ENCODE measurements at places on chromosomes 1 and 21. TPM values are rescaled to one million over a fixed set of nuclear protein-coding genes. Genes with fewer than 3 reads are reported as not detected.

PLA2G2C gene
- not detected for total RNA-seq

SPRR2F gene
- not detected for total RNA-seq

DNA sequence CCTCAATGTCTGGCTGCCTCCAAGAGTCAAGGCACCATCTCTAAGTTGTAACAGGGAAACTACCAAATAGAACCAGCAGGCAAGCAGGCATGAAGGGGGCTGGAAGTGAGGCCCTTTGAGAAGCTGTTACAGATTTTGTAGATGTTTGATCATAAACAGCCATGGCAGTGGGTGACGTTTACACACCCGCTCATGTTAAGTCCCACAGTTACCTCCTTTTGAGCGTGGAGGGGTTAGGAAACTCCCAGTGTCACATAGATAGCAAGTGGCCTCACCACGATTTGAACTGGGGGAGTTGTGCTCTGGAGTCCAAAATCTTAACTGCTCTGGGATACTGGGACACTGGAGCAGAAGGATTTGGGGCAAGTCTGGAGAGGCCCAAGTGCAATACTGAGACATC is 192.4 kb downstream of the HIVEP3 start:
- no peak for DNase-seq

- no peak for DNase-seq
Observed at GRCh38 chr1:213925531-213926182, 62.1 kb upstream of the PROX1 start.

DISP3 gene
- not detected for total RNA-seq

GRCh38 chr1:160353223-160353622 is 10.0 kb downstream of the NCSTN start:
- no peak for DNase-seq

- DNase-seq, result no peak
Observed at GRCh38 chr1:201748335-201748734, 80.6 kb upstream of the IPO9 start.

DNA sequence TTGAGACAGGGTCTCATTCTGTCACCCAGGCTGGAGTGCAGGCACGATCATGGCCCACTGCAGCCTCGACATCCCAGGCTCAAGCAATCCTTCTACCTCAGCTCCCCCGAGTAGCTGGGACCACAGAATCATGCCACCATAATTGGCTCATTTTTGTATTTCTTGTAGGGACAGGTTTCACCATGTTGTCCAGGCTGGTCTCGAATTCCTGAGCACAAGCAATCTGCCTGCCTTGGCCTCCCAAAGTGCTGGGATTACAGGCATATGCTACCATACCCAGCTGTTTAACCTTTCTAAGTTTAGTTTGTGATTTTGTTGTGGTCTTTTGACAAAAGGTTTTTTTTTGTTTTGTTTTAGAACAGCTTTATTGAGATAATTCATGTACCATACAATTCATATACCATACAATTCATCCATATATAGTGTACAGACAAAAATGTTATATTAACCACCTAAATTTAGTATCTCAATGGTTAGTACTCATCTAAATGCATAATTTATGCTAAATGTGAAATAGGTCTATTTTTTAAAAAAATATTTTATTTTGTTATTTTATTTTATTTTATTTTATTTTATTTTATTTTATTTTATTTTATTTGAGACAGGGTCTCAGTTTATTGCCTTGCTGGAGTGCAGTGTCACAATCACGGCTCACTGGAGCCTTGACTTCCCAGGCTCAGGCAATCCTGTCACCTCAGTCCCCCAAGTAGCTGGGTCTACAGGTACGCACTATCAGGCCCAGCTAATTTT is 8.9 kb downstream of the ZMPSTE24 start:
- DNase-seq, result no peak

GRCh38 chr1:189027512-189027911 is 1450.2 kb downstream of the BRINP3 start:
- no peak for DNase-seq

EVI5 gene
- total RNA-seq, result 43.7 TPM

TMPRSS15 gene
- total RNA-seq, result not detected

SMCP gene
- total RNA-seq, result not detected

GRCh38 chr1:91765880-91766443 is 120.0 kb downstream of the TGFBR3 start:
- no peak for DNase-seq

GRCh38 chr21:36477001-36477400 is 2.9 kb downstream of the CLDN14 start:
- DNase-seq, result no peak

- no peak for DNase-seq
Observed at GRCh38 chr1:111174070-111174469, 26.4 kb downstream of the DENND2D start.

GRCh38 chr1:15531003-15531402 is 4.4 kb downstream of the DNAJC16 start:
- DNase-seq, result no peak

SLC19A2 gene
- total RNA-seq, result 12.8 TPM

DNA sequence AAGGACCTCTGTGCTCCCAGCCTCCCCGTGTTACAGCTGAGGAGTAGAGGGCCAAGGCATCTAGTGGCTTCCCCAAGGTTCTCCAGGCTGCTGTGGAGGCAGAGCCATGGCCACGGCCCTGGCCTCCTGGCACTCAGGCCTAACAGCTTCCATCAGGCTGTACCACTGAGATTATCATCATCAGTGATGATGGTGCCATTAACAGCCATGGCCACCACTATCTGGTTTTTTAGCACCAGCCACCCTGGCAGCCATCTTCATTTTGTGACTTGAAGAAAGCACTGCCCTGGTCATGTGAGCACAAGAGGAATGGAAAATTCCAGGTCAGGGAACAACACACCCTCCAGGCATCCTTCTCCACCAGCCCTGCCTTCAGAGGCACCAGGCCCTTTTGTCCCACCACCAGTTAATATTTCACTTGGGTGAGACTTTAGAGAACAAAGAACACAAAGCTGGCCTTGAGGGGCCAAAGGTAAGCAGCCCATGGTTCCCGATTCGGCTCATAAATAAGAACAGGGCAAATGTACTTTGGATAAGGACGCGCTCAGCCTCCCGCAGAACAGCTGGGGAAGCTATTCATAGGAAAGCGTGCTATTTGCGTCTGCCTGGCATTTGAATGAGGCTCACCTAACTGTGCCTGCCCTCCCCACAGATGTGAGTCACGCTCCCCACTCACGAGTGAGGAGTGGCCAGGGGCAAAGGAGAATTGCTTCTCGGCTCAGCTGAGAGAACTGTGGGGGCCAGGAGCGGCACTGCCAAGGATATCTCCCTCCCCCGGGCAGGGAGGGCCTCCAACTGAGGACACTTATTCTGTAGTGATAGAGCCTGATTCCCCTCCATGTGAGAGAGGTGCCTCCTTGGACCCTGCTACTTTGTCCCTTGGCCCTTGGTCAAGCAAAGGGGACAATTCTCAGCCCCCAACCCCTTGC is 95.6 kb downstream of the CD58 start:
- no peak for DNase-seq

DNA sequence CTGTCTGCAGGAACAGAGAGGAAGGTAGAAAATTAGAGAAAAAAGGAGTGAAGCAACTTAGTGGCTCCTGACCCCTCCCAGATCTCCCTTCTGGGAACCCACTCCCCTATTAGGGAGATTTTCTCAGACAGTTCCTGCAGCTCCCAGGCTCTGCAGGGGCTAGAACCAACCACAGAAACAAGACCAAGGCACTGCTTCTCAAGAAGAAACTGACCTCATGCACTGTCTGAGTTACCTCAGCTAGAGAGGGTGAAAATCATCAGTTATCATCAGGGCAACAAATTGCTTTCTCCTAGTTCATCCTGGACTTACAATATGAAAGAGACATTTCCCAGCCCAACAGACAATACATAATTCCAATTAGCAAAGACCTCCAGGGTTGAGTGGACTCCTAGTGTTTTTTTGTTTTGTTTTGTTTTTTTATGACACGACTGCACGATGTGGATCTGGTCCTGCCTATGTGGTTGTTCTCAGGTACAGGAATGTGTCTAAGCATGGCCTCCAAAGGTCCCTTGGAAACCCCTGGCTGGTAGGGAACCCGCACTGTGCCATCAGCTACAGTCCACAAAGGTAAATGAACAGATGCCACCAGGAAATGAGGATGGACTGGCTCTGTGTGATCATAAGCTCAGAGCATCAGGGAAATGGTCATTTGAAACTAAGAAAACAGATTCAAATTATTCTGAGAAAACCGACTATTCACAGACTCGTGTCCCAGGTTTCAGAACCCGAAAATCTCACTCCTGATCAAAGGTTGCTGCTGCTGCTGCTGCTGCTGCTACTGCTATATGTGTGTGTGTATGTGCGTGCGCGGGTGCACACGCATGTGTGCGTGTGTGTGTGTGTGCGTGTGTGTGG is 65.3 kb downstream of the LAMC2 start:
- DNase-seq, result no peak

DNA sequence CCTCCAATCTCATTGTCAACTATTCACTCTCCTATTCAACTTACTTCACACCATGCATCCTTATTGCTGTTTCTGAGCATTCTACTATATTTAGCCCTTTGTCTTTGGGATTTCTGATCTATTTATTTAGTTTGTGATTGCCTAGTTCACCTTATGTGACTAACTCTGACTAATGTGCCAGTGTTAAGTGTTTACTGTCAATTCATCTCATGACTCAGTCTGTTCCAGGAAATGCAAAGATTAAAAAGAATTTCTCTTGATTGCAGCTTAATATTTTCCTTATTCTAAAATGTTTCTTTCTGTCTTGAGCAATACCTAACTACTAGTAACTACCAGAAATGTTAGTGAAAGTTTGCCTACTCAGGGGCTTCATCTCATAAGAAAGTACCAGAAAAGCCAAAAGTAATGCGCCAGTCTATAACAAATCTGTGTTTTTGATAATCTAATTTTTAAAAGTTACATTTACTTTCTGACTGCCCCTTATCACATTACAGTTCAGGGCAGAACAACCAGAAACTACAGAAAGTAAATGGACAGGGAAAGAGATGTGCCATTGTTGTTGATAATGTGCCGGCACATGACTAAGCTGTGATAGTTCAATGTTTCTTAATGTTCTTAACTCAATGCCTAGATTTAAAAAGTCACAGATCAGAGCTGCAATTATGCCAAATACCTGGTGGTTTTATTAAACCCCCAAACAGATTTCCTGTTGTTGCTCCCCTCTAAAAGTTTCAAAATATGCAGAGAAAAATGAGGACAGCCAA is 556.5 kb downstream of the PTBP2 start:
- DNase-seq, result no peak

GRCh38 chr1:177591155-177591554 is 378.7 kb downstream of the SEC16B start:
- no peak for DNase-seq

DNA sequence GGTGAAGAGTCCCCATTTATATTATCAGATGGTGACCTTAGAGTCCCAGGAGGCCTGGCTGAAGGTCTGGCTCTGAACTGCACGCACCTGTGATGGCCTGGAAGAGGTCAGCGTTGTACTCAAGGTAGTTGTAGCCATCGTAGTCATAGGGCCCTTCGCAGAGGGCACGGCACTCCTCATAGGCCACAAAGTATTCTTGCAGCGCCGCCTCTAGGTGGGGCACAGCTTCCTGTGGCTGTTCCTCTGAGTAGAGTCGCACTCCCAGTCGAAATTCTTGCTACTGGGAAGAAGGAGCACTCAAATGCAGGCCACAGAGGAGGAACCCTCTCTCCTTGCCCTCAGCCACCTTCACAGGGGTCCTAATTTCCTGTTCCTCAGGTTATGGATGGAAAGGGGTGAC is 7.7 kb downstream of the P3H1 start:
- DNase-seq, result no peak

GRCh38 chr1:68291688-68292384 is 59.5 kb upstream of the WLS start:
- DNase-seq, result no peak
